ENCODE measurements at places on chromosomes 4 and X. TPM values are rescaled to one million over a fixed set of nuclear protein-coding genes. Genes with fewer than 3 reads are reported as not detected.

Gene HMX1
- not detected for total RNA-seq

Gene SPANXA2
- total RNA-seq: not detected

- H3K27ac ChIP-seq: no peak overlapping the region
- no peak for DNase-seq
- H3K4me1 ChIP-seq: no peaks in the 10 kb centered on the region
- no peaks in the 10 kb centered on the region for H3K36me3 ChIP-seq
- peaks cover 43% of the 10 kb centered on the region for H3K27me3 ChIP-seq
Observed at GRCh38 chr4:169861593-169861992, 103.8 kb upstream of the HPF1 start.

- H3K36me3 ChIP-seq: no peaks in the 10 kb centered on the region
- peaks cover 5% of the 10 kb centered on the region for H3K4me1 ChIP-seq
- H3K4me3 ChIP-seq: no peak overlapping the region
- no peak for DNase-seq
Observed at GRCh38 chrX:69215161-69215875, 50.1 kb upstream of the PJA1 start.

Gene PRDX4
- 34.7 TPM for total RNA-seq

Gene CXorf49
- total RNA-seq: not detected

- no peak for DNase-seq
- H3K4me1 ChIP-seq: no peaks in the 10 kb centered on the region
- H3K27me3 ChIP-seq: no peaks in the 10 kb centered on the region
- H3K36me3 ChIP-seq: no peaks in the 10 kb centered on the region
- H3K27ac ChIP-seq: no peak overlapping the region
Observed at GRCh38 chr4:169998981-169999380, 27.2 kb downstream of the MFAP3L start.

GRCh38 chr4:2954358-2955185 lies 8.6 kb downstream of the NOP14 start:
- no peak overlapping the region for H3K27ac ChIP-seq
- no peaks in the 10 kb centered on the region for H3K27me3 ChIP-seq
- DNase-seq: no peak

DNA sequence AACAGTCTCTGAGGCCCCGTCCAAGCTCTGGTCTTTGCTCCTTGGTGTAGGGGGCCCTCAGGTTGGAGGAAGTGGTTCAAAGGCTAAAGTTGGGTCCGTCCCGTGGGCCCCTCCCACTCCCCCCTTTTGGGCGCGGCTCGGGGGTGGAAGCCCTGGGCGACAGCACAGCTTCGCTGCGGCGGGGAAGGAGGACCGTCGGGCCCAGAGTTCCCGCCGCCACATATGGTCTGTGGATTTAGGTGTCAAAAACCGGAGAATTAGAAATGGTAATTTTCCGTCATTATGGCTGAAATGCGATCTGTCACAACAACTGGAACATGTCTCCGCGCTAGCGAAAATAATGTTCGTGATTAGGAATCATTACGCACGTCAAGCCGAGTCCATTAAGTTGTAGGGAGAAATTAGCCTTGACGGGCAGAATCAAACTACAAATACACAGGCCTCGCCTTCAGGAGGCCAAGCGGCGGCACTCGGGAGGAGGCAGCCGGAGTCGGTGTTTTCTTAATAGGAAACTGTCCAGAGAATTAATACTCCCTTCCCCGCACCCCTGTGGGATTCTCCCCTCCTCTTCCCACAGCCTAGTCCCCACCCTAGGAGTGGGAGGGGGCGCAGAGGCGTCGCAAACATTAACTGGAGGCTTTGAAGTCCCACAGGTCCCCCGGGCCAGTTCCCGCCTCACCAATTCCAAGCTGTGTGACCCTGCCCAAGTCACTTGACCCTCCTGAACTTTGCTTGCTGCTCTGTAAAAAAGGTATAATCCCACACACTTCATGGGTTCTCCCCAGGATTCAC lies 15.0 kb downstream of the NKX3-2 start:
- H3K27ac ChIP-seq: no peak overlapping the region
- H3K36me3 ChIP-seq: no peaks in the 10 kb centered on the region
- no peak overlapping the region for H3K4me3 ChIP-seq
- H3K4me1 ChIP-seq: peaks cover 15% of the 10 kb centered on the region
- H3K27me3 ChIP-seq: peaks cover 100% of the 10 kb centered on the region

- H3K27ac ChIP-seq: no peak overlapping the region
- no peaks in the 10 kb centered on the region for H3K36me3 ChIP-seq
- no peaks in the 10 kb centered on the region for H3K27me3 ChIP-seq
- no peak overlapping the region for H3K4me3 ChIP-seq
- DNase-seq: no peak
Observed at GRCh38 chrX:94545722-94546121, 871.7 kb downstream of the FAM133A start.

Gene PPEF1
- total RNA-seq: 0.58 TPM

DNA sequence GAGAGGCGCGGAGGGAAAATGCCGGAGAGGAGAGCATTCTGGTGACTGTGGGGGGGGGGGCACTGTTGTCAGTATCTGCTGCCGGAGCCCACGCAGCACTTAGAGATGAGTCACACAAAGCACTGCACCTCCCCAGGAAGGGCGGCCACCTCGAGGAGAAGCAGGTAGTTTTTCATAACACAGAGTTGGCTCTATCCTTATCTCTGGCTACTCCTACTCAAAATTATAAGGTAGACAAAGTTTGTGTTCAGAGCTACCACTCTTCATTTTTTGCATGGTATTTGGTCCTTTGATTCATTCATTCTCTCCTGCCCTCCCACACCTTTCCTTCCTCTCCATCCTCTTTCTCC lies 76.2 kb upstream of the SCOC start:
- peaks cover 13% of the 10 kb centered on the region for H3K4me1 ChIP-seq
- H3K27me3 ChIP-seq: no peaks in the 10 kb centered on the region
- no peak overlapping the region for H3K4me3 ChIP-seq
- no peak for DNase-seq
- H3K36me3 ChIP-seq: no peaks in the 10 kb centered on the region
- no peak overlapping the region for H3K27ac ChIP-seq

Gene PRRG1
- total RNA-seq: 12.9 TPM

GRCh38 chr4:188032170-188032569 lies 36.6 kb downstream of the ZFP42 start:
- H3K4me1 ChIP-seq: no peaks in the 10 kb centered on the region
- no peak overlapping the region for H3K4me3 ChIP-seq
- no peak overlapping the region for H3K27ac ChIP-seq
- DNase-seq: no peak

Measured in left ventricle myocardium inferior (tissue), 1 donor.